ENCODE measurements at places on chromosomes 7 and 10.

DNA sequence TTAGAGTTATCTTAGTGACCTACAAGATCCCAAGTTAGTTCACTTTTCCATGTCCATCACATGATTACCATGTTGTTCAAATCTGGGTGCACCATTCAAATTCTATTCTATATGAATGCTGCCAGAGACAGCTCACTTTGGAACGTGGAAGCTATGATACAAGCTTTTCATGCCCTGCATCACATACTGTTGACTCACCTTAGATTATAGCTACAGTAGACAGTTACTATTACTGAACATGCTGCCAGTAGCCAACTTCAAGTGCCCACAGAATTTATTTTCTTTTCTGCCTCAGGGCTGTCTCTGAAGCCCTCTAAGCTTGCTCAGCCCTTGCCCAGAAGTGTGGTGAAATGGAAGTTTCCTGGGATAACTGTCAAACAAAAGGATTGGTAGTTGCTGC lies 231.1 kb downstream of the GPR158 start:
- peak; percentile 46 for DNase-seq

GRCh38 chr7:122901250-122901649 lies 15.0 kb upstream of the CADPS2 start:
- DNase-seq: no peak

GRCh38 chr7:73940701-73941238 lies 79.8 kb downstream of the TMEM270 start:
- DNase-seq: no peak

DNA sequence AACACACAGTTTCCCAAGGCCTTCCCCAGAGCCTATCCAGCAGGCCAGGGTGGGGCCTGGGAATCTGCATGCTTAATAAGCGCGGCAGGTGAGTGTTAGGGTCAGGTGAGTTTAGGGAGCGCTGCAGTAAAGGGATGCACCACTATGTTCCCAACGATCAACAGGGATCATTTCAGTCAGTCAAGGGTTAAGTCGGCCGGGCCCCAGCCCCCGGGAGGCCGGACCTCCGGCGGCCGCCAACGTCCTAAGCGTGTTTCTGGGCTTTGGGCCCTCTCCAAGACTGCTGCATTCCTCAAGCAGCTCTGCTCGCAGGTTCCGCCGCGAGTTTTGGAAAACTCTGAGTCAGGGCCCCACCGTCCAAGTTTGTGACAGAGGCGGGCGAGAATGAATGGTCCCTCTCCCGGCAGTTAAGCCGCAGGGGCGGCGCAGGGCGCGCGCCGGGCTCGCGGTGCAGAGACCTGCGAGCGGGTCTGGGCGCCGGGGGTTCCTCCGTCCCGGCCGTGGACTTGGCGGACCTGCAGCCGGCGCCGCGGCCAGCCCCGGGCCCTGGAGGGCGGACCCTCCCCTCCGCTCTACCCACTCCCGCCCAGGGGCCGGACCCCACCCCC lies 81.6 kb downstream of the ARHGAP22 start:
- peak; percentile 96 for DNase-seq

DNA sequence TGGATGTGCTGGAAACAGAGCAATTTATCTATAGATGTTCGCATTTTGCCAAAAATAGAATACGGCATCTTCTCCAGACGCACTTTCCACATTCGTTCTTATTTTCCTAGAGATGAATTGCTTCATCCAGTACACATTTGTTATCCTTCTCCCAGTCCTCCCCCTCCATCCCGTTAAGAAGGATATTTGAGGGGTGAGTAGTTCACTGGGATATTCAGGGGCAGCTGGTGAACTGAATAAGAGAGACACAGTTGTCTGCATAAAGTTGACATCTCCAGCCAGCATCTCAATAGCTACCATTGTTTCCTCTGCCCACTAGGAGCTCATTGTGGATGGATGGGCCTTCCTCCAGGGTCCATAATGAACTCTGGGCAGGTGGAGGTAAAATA lies 456.8 kb upstream of the NRP1 start:
- DNase-seq: peak; percentile 27

DNA sequence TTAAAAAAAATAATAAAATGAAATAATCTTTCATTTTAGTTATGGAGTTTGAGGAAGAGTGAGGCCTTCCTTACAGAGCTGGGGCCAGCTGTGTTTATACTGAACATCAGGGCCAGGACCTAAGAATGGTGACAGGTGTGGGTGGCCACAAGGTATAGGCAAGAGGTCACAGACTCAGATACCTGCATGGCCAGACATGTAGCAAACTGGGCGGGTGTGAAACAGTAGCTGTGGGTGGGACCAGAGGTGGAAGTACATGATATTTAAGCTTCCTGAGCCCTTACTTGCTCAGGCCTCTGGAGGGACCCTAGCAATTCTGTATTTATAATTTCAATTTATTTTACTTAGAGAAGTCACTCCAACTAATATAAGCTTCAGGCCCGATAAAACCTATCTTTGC lies 27.7 kb upstream of the CAMK1D start:
- DNase-seq: no peak

- no peak for DNase-seq
Observed at GRCh38 chr7:123126171-123126570, 73.6 kb downstream of the SLC13A1 start.

- no peak for DNase-seq
Observed at GRCh38 chr7:106134241-106134640, 22.1 kb upstream of the SYPL1 start.

GRCh38 chr7:30206942-30207341 lies 72.2 kb downstream of the MTURN start:
- no peak for DNase-seq

- no peak for DNase-seq
Observed at GRCh38 chr10:67975871-67976270, 91.4 kb downstream of the SIRT1 start.

- peak; percentile 52 for DNase-seq
Observed at GRCh38 chr7:46554688-46555422, 633.8 kb upstream of the IGFBP3 start.

DNA sequence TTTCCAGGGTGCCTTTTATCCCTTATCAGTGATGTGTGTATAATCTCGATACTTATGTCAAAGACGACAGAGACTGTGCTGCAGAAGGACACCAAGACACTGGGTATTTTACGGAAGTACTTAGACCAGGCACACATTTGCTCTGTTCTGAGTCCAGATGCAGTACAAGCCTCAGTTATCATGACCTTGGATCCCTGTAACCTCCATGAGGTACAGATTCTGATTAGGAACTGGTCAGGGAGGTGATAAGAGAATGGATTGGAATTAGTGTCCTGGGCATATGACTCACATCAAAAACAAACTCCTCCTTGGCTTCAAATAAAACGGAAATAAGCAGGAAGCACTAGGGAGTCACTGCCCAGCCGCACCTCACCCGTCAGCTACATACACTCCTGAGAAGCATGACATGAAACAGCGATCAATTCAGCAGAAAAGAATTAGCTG lies 146.5 kb downstream of the SFMBT2 start:
- peak; percentile 5 for DNase-seq

DNA sequence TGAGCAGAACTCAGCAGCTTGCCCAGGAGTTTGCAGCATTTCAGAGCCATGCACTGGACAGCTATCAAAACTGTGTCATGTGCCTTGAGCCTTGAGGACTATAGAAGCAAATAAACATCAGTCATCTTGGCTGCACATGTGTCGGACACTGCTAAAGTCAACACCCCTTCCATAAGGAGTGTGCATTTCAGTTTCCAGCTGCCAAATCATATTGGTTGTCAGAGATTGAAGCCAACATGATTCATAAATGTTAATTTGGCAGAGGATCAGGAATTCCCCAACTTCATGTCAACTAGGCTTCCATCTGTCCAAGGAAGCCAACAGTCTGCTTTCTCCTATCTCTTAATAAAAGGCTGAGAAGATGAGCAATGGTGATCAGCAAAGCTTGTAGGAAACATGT lies 32.8 kb downstream of the SLC16A12 start:
- DNase-seq: peak; percentile 81

GRCh38 chr10:109996225-109996624 lies 11.6 kb upstream of the ADD3 start:
- DNase-seq: peak; percentile 60

GRCh38 chr10:88557658-88558057 lies 25.5 kb downstream of the RNLS start:
- peak; percentile 57 for DNase-seq

DNA sequence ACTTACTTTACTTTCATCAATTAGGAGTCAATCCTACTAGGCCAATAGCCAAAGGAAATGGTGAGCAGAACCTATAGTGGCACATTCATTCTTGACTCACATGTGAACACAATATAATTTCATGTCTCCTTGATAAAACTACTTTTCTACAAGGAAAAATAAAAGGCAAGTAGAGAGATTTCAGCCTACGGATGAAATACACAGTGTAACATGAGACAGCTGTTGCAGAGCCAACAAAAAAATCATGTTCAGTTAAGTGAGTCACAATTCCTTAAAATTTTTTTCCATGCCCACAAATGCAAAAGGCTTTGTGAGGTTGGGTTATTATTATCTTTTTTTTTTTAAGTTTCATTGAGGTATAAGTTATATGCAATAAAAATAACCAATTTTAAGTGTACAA lies 54.8 kb downstream of the GPR141 start:
- DNase-seq: no peak

GRCh38 chr10:73588656-73589055 lies 2.5 kb downstream of the USP54 start:
- peak; percentile 51 for DNase-seq

DNA sequence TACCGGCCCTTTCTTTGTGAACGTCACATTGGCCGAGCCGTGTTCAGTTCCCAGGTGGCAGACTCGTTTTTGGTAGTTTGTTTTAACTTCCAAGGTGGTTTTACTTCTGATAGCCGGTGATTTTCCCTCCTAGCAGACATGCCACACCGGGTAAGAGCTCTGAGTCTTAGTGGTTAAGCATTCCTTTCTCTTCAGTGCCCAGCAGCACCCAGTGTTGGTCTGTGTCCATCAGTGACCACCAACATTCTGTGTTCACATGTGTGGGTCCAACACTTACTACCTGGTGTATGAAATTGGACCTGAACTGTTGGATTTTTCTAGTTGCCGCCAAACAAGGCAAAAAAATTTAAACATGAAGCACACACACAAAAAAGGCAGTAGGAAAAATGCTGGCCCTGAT lies 9.9 kb upstream of the CSGALNACT2 start:
- no peak for DNase-seq

DNA sequence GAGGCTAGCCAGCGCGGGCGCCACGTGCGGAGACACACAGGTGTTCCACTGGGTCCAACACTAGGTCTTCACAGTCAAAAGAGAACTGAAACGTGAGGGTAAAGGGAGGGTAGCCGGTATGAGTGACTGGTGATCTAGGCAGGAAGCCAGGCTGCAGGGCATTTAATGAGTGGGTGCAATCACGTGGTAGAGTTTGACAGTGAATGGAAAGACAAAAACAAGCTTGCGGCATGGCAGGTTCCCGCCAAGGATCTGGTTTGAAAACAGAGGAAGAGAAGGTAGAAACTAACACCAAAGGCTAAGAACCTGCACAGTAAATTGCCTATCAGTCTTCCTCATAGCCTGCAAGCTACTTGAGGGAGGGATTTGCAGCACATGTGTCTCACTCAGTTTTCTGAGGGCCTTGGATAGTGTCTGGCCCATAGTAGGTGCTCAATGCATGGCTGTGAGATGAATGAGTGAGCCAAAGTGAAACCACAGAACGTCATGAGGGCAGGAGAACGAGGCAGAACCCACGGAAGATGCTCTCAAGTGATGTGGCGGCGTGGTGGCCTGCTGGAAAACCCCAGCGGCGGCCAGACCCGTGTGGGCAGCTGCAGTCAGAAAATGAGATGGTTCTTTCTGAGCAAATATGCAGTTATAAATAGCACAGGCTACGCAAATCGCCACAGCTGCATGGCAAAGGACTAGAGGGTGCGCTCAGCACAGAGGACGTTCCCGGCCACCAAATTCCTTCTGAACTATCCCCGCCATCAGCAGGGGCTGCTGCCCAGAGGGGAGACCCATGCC lies 183.6 kb upstream of the NFE2L3 start:
- DNase-seq: no peak

- DNase-seq: peak; percentile 68
Observed at GRCh38 chr10:13939391-13939790, 352.6 kb downstream of the PRPF18 start.

GRCh38 chr7:11570205-11570604 lies 261.8 kb downstream of the THSD7A start:
- no peak for DNase-seq

GRCh38 chr7:32053204-32053603 lies 17.0 kb downstream of the PDE1C start:
- no peak for DNase-seq

DNA sequence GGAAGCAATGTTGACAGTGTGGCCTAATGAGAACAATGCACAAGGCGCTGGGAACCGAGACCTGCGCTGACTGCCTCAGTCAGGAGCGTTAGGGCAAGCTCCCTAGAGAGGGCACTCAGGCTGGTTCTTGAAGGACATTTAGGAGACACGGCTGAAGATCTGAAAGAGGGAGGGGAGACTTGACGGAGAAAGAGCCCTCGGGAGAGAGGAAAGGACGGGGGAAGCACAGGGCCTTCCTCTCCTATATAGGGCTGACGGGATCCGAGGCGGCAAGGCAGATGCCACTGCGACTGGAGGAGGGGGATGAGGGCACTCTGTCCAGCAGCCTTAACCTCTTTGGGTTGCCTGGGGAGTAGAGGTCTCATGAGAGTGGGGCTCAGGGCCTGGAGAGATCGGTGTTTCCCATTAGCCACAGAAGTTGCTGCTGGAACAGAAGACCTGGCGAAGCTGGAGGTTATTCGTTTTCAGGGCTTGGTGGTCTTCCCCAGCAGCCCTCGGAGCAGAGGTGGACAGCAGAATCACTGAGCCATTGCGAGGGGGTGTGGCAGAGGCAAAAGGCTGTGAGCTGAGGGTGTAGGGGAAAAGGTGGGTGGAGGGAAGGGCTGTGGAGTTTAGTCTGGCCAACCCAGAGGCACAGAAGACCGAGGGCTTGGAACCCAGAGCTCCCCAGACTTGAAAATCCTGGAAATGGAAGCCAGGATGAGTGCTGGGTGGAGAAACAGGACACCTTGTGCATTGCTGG lies 36.0 kb downstream of the CLEC2L start:
- no peak for DNase-seq

GRCh38 chr10:49508654-49509053 lies 30.3 kb downstream of the ERCC6 start:
- DNase-seq: no peak

- DNase-seq: peak; percentile 98
Observed at GRCh38 chr10:3467052-3467951, 294.7 kb upstream of the PITRM1 start.

DNA sequence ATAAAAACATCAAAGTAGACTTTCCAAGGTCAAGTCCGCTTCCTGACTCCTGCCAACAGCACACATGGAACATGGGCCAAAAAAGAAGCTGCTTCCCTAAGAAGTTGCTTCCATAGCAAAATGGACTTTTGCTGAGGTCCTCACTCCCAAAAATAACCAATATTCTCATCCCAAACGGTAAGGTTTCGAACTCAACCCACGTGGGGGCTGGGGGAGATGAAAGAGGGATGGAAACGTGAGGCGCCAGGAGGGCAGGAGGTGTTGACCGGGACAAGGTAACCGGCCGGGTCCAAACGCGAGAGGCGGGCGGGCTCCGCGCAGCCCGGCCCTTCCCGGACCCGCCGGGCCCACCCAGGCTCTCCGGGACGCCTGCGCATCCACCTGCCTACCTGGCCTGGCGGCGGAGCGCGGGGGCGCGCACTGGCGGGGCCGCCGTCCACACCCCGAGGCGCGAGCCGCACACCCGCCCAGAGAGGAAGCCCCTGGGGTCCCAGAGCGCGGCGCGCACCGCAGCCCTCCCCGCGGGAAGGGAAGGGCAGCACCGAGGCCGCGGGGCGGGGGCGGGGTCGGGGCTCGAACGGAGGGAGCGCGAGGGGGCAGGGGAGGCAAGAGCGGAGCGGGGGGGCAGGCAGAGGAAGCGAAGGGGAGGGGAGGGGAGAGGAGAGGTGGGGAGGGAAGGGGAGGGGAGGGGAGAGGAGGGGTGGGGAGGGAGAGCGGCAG lies 742 bp downstream of the LMBR1 start:
- DNase-seq: no peak

Data from cardiac fibroblast (primary cell).